Stimulated activated naive CD8-positive, alpha-beta T cell treated with anti-CD3 and anti-CD28 coated beads, Interleukin-15, amount 100 ng/mL, for 72 hours (primary cell): ENCODE measurements at places on chromosomes 1 and 21.
A peak's percentile ranks its signal among the peaks of the same experiment; 100 is the strongest.

DNA sequence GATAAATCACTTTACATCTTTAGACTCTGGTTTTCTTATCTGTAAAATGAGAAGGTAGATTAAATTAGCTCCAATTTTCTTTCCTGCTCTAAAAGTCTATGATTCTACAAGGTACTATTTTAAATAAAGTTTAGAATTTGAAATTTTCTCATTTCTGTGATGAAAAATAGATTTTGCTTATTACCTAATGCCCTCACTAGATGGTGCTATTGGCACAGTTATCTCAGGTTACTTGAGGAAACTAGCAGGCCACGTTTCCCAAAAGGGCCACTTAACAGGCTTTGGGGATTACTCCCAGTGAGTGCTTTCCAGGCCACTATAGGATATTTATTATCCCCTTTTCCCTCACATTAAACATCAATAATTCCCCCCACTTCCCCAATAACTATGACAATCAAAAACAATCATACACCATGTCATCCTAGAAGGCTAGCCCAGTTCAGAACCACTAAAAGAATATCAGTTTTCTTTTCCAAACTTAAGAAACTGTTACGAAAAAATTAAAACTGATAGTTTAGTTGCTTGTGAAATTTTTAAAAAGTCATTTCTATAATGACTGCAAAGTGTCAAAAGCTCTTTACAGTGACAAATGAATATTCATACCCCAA is 30.6 kb downstream of the OMA1 start:
- no peak for DNase-seq

DNA sequence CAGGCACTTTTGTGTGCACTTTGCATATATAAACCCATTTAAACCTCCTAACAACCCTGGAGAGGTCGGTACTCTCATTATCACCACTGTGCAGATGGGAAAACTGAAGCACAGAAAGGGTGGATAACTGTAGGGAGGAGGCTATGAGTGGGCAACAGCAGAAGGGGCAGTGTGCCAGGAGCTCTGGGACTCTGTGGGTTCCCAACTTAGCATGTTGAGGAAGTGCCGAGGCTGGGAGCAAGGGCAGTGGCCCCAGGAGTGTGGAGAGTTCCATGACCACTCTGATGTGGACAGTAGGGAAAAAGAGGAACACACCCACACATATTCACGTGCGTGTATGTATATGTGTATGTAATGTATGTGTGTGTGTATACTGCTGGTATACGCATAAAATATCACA is 25.7 kb upstream of the KCNC4 start:
- DNase-seq = no peak

- DNase-seq = no peak
Measured at GRCh38 chr21:35460441-35460840, 411.3 kb upstream of the RUNX1 start.

GRCh38 chr1:241551759-241552638 is 19.8 kb downstream of the KMO start:
- peak; percentile 47 for DNase-seq

- DNase-seq = no peak
Measured at GRCh38 chr1:97352936-97353382, 567.9 kb downstream of the DPYD start.

- no peak for DNase-seq
Measured at GRCh38 chr1:77036560-77036959, 169.3 kb downstream of the ST6GALNAC5 start.

- peak; percentile 41 for DNase-seq
Measured at GRCh38 chr1:234212764-234213657, 160.2 kb upstream of the COA6 start.

DNA sequence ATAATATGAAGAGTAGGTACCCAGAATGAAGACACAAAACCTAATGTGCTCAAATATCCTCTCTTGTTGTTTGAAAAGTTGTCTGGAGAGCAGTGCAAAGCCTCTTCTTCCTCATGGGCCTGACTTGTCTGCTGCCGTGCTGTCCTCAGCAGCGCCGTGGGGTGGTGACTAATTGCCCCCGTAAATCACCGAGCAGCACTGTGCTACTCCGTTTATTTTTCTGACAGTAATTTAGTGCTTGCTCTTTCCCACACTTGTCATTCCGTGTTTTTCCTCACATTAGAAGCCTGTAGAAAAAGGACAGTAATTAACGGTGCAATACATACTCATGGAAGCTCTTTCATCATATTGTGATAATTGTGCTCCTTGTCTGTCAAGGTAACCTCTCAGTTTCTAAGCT is 114.8 kb upstream of the BARHL2 start:
- DNase-seq = no peak

- peak; percentile 44 for DNase-seq
Measured at GRCh38 chr1:244341455-244342450, 110.0 kb downstream of the ADSS2 start.

DNA sequence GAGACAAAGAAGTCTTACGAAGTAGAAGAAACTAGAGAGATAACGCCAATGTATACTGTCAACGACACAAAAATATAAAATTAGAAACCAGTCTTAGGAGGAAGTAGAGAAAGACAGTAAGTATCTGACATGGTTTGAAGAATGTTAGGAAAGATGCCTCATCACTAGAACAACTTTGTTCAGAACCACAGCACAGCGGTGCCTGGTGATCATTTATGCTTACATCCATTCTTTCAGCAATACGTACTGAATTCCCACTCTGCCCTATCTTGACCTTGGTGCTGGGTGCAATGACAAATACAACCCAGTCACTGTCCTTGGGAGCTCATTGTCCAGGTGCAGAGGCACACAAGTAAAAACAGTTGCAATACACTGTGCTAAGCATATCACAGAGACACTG is 104.4 kb downstream of the TM2D1 start:
- no peak for DNase-seq

DNA sequence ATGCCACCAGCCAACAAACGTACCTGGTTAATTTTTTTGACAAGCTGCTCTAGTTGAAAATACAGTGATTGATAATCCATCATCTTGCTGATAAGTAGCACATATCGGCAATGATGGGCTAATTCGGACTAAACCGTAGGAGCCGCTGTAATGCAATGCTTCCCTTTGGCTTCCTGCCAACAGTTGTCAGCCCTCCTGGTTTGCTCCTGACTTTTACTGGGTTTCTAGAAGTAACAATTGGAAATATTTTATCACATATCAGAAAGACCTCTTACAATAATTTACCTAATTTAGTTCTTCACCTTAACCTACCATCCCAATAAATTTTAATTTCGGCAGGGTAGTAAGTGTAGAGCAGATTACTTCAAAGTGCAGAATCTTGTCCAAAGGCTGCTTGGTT is 148.5 kb downstream of the DHRS3 start:
- no peak for DNase-seq

DNA sequence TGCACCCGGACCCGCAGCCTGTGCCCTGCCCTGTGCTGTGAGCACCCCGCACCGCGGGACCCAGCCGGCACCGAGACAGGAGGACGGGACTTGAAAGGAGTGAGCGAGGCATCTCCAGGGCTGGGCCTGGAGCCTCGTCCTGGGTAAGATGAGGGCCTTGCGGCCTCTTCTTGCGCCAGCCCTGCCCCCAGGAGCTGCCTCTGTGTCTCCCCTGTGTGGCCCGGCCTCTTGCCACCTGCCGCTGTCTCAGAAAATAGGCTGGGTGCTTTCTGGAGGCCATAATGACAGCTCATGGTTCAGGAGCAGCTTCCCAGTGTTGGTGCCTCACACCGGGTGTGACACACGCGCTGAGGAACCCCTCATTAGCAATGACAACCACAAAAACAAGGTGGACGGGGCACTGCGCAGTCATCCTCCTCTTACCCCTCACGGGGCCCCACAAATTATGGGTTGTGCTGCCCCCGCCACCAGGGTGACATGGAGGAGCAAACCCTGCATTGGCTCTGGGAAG is 161.5 kb upstream of the C1orf174 start:
- no peak for DNase-seq

GRCh38 chr1:34681480-34682451 is 73.1 kb upstream of the GJB5 start:
- DNase-seq = peak; percentile 41

GRCh38 chr1:234893725-234894630 is 234.7 kb downstream of the TOMM20 start:
- DNase-seq = no peak

DNA sequence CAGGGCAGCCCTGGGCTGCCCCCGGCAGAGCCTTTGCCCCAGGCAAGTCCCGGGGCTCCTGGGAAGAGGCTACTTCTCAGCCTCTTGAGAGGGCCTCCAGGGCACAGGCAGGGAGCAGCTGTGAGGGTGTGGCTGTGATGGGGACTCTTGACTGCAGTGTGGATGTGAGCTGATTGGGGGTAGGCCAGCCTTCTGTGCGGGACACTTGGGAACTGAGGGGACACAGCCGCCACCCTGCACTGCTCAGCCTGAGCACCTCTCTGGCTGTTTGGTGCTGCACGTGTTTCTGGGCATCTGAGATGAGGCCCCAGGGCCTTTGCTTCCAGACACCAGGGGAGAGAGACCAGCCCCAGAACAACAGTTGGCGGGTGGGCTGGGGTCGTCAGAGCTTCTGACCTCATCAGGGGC is 62.1 kb downstream of the SKI start:
- DNase-seq = no peak

GRCh38 chr1:202229376-202229775 is 35.8 kb downstream of the LGR6 start:
- DNase-seq = no peak

GRCh38 chr21:39503123-39503762 is 51.5 kb downstream of the SH3BGR start:
- DNase-seq = no peak

DNA sequence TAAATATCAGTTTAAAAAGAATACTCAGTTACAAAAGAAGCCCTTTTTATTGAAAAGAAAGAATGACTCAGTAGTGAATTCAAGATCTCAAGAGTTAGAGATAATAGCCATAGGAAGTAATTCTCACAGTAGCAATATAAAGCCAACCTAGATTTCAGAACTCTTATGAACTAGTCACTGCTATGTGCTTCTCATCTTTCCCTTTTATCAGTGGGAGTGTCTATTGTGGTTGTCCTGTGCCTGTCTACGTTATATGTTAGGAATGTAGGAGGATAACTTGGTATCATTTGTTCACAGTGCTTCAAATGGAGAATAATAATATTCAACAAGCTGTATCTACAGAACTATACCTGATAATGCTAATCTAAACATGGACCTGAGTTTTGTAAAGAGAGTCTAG is 73.1 kb upstream of the RGS21 start:
- DNase-seq = no peak

DNA sequence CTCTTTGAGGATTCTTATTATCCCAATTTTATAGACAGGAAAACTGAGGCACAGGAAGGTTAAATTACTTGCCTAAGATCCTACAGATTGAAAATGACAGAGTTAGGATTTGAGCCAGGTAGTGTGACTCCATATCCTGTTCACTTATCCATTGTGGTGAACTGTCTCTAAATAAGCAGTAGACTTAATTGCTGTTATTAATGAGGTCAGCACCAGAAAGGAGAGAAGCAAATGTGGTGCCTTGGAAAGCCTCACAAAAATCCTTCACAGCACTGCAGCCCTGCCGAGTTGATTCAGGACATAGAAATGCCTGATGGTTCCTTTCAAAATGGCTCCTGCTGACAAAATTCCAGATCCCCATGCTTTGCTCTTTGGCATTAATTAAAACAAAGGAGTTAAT is 193.3 kb upstream of the BEND5 start:
- DNase-seq = no peak

GRCh38 chr1:206798384-206798996 is 26.2 kb upstream of the IL10 start:
- no peak for DNase-seq
